ENCODE measurements at places on chromosomes 1 and 21.

GRCh38 chr1:165371588-165372225, 15.2 kb upstream of the LMX1A start:
- H3K4me3 ChIP-seq, result no peak overlapping the region
- no peak for DNase-seq
- no peak overlapping the region for H3K27ac ChIP-seq
- peaks cover 20% of the 10 kb centered on the region for H3K4me1 ChIP-seq

DNA sequence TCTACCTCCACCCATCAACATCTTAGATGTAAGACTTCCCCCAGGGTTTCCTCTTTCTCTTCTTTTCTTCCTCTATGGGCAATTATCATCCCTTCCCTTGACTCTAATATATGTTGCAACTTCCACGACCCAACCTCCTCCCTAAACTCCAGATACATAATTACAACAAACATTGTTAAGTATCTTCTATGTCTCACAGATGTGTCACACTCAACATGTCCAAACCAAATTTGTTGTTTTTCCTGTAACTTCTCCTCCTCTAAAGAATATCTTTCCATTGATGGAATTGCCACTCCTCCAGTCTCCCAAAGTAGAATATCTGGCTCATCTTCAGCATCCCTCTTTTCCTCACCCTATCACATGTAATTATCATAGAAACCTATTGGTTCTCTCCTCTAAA, 314.2 kb downstream of the RWDD3 start:
- H3K27ac ChIP-seq, result no peak overlapping the region
- DNase-seq, result no peak
- no peaks in the 10 kb centered on the region for H3K36me3 ChIP-seq
- no peaks in the 10 kb centered on the region for H3K27me3 ChIP-seq
- H3K4me3 ChIP-seq, result no peak overlapping the region

- H3K27ac ChIP-seq, result peak overlapping the region; percentile 6
- H3K4me3 ChIP-seq, result no peak overlapping the region
- peaks cover 67% of the 10 kb centered on the region for H3K4me1 ChIP-seq
- no peak for DNase-seq
- no peaks in the 10 kb centered on the region for H3K27me3 ChIP-seq
Measured at GRCh38 chr1:154178911-154179811, 12.7 kb downstream of the TPM3 start.

GRCh38 chr1:205283270-205284147, 38.0 kb downstream of the NUAK2 start:
- no peaks in the 10 kb centered on the region for H3K27me3 ChIP-seq
- H3K4me1 ChIP-seq, result peaks cover 52% of the 10 kb centered on the region
- peak overlapping the region; percentile 52 for H3K27ac ChIP-seq
- no peaks in the 10 kb centered on the region for H3K36me3 ChIP-seq
- H3K4me3 ChIP-seq, result no peak overlapping the region
- DNase-seq, result no peak

GRCh38 chr21:45138199-45139002, 64.0 kb downstream of the ADARB1 start:
- H3K27me3 ChIP-seq, result no peaks in the 10 kb centered on the region
- H3K4me3 ChIP-seq, result no peak overlapping the region
- DNase-seq, result no peak
- H3K27ac ChIP-seq, result no peak overlapping the region

DNA sequence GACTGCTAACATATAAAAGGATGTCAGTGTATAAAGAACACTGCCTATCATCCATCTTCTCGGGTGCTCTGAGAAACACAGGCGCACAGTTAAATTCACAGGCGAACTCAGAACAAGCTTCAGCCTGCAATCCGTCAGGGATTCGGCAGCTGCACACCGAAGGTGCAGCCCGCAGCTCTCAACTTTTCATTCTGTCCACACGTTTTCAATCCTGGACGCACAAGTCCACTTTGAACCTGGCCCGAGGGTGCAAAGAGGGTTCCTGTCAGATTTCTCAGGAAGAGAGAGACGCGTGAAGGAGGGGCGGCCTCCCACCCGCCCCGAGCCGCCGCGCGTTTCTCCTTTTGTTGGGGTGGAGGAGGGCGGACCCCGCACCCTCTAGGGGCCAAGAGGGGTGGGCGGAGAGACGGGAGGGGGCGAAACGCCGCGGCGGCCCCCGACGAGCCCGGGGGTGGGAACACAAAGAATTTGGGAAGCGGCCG, 724 bp downstream of the DOCK7 start:
- DNase-seq, result no peak
- H3K36me3 ChIP-seq, result no peaks in the 10 kb centered on the region
- peak overlapping the region; percentile 83 for H3K27ac ChIP-seq

DNA sequence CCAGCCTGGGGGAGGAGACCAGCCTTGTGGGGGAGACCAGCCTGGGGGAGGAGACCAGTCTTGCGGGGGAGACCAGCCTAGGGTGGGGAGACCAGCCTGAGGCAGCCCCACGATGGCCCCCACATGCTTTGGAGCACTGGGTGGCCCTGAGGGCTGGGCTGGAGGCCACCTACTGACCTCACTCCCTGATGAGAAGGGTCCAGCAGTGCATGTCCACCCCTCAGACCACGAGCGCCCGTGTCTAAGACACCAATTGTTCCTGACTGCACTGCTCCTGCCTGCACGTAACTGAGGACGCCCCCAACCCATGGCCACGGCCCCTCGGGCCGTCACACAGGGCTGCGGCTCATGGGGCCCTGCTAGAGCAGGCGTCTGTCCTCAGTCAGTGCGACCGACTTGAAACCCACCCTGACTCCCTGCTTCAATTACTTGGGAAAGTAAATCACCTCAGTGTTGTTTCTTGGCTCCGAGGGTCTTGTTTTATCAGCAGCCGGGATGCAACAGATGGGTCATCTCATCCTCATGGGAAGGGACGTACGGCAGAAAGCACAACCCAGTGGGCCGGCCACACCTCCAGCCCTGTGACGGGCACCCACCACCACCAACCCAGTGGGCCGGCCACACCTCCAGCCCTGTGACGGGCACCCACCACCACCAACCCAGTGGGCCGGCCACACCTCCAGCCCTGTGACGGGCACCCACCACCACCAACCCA, at the start of gene SPATC1L:
SPATC1L (minus strand) TSS at position 550 of the 715 bp plus-strand sequence. CDS start 1,643 bp downstream, outside the sequence.
- H3K36me3 ChIP-seq, result no peaks in the 10 kb centered on the region
- H3K27me3 ChIP-seq, result no peaks in the 10 kb centered on the region

- no peak overlapping the region for H3K4me3 ChIP-seq
- no peak overlapping the region for H3K27ac ChIP-seq
- H3K27me3 ChIP-seq, result no peaks in the 10 kb centered on the region
- no peaks in the 10 kb centered on the region for H3K36me3 ChIP-seq
- no peak for DNase-seq
Measured at GRCh38 chr1:70754701-70755100, 292.9 kb downstream of the PTGER3 start.

GRCh38 chr1:205236526-205236925, 8.8 kb downstream of the TMCC2 start:
- no peak overlapping the region for H3K4me3 ChIP-seq
- H3K27ac ChIP-seq, result no peak overlapping the region
- H3K4me1 ChIP-seq, result no peaks in the 10 kb centered on the region
- H3K36me3 ChIP-seq, result no peaks in the 10 kb centered on the region

DNA sequence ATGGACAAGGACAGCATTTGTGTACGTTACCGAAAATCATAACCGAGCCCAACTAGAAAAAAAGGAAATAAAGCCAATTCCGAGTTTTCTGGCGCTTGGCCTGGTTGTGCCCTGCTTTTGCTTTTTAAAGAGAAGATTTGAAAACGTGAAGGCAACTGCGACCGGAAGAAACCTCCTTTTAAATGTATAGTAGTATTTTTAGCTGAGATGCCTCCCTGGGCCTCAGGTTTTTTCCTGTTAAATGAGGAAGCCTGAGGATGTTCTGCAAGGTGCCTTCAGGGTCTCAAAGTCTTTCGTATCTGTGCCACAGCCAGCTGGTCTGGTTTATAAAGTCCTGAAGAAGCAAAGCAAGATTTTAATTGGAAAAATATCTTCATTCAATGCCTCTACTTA, 371 bp upstream of the ODF2L start:
- no peaks in the 10 kb centered on the region for H3K36me3 ChIP-seq
- DNase-seq, result no peak
- no peaks in the 10 kb centered on the region for H3K27me3 ChIP-seq

- peak overlapping the region; percentile 48 for H3K4me3 ChIP-seq
- no peaks in the 10 kb centered on the region for H3K27me3 ChIP-seq
- peaks cover 8% of the 10 kb centered on the region for H3K4me1 ChIP-seq
- H3K27ac ChIP-seq, result peak overlapping the region; percentile 61
- H3K36me3 ChIP-seq, result no peaks in the 10 kb centered on the region
Measured at GRCh38 chr1:196607981-196608380, 259 bp downstream of the KCNT2 start.

GRCh38 chr1:119816407-119816806, 5.1 kb upstream of the REG4 start:
- H3K4me3 ChIP-seq, result no peak overlapping the region
- no peaks in the 10 kb centered on the region for H3K4me1 ChIP-seq
- no peak overlapping the region for H3K27ac ChIP-seq
- H3K27me3 ChIP-seq, result no peaks in the 10 kb centered on the region

GRCh38 chr1:25107643-25108010, 124.7 kb downstream of the SYF2 start:
- H3K4me3 ChIP-seq, result no peak overlapping the region
- no peaks in the 10 kb centered on the region for H3K36me3 ChIP-seq
- no peaks in the 10 kb centered on the region for H3K27me3 ChIP-seq
- no peak overlapping the region for H3K27ac ChIP-seq
- H3K4me1 ChIP-seq, result no peaks in the 10 kb centered on the region

GRCh38 chr1:226064816-226065248, 2.3 kb downstream of the H3-3A start:
- no peak for DNase-seq
- H3K27ac ChIP-seq, result peak overlapping the region; percentile 100
- no peaks in the 10 kb centered on the region for H3K27me3 ChIP-seq
- peaks cover 71% of the 10 kb centered on the region for H3K4me1 ChIP-seq
- peak overlapping the region; percentile 88 for H3K4me3 ChIP-seq

DNA sequence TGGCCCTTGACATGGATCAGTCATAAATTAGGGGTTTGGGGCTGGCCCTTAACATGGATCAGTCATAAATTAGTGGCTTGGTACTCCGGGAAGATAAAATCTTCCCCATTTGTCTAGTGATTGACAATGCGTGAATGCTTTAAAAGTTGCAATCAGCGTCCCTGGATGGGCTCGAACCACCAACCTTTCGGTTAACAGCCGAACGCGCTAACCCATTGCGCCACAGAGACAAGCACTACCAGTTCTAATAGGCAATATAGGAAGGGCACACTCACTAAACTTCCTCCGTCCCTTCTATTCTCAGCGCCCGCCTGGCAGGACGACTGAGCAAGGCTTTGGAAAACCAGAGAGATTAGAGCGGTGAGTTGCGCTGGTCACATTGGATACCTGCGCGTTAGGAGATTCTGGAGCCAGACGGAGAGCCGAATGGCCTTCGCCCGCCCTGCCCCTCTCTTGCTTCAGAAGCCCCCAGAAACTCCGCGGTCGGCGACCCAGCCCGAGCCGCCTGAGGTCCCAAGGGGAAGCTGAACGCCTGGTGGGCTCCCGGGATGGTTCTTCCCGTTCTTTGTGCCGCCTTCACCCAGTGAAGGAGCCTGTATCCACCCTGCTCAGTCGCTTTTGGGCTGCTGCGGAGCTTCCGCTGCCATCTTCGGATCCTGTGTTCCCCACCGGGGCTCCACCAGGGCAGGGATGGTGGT, 235.9 kb downstream of the FAM72C start:
- no peak overlapping the region for H3K4me3 ChIP-seq
- no peak for DNase-seq
- no peak overlapping the region for H3K27ac ChIP-seq
- no peaks in the 10 kb centered on the region for H3K27me3 ChIP-seq

GRCh38 chr1:169043823-169044222, 62.7 kb upstream of the ATP1B1 start:
- no peaks in the 10 kb centered on the region for H3K27me3 ChIP-seq
- no peak for DNase-seq
- H3K4me3 ChIP-seq, result no peak overlapping the region
- no peaks in the 10 kb centered on the region for H3K36me3 ChIP-seq

DNA sequence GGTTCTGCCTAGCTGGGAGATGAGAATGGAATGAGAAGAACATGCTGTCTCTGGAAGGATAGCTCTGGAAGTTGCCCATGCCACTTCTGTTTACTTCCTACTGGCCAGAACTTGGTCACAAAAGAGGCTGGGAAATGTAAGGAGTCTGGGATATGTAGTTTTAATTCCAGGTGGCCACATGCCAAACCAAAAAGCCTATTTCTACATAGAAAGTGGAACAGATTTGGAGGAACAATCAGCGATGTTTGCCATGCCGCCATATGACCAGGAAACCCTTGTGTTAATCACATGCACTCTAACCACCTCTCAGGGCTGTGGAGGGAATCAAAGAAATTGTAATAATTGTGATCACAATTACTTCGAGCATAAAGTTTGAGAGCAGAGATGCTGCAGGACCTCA, 10.0 kb upstream of the OLIG2 start:
- H3K36me3 ChIP-seq, result no peaks in the 10 kb centered on the region
- H3K4me1 ChIP-seq, result peaks cover 9% of the 10 kb centered on the region
- no peak overlapping the region for H3K27ac ChIP-seq
- DNase-seq, result no peak
- no peak overlapping the region for H3K4me3 ChIP-seq

DNA sequence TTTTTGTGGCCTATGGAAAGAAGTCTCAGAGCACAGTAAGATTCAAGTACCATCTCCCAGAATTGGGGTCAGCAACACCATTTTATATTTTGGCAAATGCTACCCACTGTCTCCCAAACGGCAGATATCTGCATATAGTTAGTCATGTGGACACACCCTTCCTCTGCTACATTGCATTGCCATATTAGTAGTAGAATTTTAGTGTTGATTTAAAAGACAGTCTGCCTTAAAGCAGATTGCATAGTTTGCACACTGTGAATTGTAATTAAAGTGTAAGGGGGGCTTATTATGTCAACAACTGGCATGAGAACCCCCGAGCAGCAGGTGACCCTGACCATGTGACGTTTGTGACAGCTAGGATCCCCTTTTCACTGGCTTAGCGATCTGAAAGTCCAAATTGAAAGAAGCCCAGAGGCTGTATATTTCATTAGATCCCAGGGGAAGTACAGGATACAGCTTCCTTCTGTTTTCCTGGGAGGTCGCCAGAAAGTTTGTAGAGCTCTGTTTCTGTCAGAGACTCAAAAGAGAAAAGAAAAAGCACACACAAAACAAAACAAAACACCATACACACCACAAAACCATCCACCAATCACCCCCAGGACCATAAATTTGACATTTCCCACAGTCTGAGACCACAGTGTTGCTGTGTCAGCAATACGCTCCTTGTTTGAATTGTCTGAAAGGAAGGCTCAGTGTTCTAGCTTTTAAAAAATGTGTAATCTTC, 172.4 kb downstream of the NFIA start:
- peak overlapping the region; percentile 67 for H3K27ac ChIP-seq
- peak overlapping the region; percentile 28 for H3K4me3 ChIP-seq
- H3K27me3 ChIP-seq, result no peaks in the 10 kb centered on the region
- peaks cover 34% of the 10 kb centered on the region for H3K4me1 ChIP-seq

GRCh38 chr1:70504176-70504820, 93.2 kb downstream of the CTH start:
- no peaks in the 10 kb centered on the region for H3K27me3 ChIP-seq
- H3K4me3 ChIP-seq, result no peak overlapping the region
- no peaks in the 10 kb centered on the region for H3K36me3 ChIP-seq
- no peaks in the 10 kb centered on the region for H3K4me1 ChIP-seq
- H3K27ac ChIP-seq, result no peak overlapping the region

Data from vagina (tissue), 2 donors.